Caco-2 (cell line): ENCODE measurements at places on chromosomes 11 and 22. TPM values are rescaled to one million over a fixed set of nuclear protein-coding genes. Genes with fewer than 3 reads are reported as not detected.

DNA sequence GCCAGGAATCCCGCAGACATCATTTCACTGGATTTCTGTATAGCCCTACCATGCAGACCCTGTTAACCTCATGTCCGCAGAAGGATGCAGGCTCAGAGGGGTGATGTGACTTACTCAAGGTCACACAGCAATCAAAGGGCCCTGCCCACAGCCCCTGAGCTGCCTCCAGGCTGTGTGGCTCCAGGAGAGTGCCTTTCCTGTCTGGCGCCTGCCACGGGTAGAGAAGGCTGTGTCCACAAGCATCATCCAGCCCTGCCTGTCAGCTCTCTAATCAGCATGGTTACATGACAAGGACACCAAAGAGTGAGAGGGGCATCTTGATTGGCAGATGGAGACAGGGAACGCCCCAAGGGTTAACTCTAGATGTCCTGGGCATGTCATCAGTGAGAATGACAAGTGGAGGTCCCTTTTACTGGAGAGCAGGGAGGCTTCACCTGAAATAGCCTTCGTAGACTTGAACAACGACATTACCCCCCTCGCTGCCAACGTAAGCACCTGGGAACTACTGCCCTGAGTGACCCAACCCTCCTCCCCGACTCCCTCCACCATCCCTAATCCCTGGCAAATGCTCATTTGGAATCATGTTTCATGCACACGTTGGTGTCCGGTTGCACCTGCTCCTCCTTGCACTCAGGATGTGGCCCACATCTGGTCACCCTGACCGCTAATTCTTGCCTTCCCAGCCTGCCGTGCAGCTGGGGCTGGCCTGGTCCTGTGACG lies 6.9 kb downstream of the FGF19 start:
- DNase-seq = no peak
- no peaks in the 10 kb centered on the region for H3K36me3 ChIP-seq
- H3K4me3 ChIP-seq = no peak overlapping the region
- peaks cover 9% of the 10 kb centered on the region for H3K4me1 ChIP-seq
- no peaks in the 10 kb centered on the region for H3K27me3 ChIP-seq
- H3K27ac ChIP-seq = no peak overlapping the region

GRCh38 chr11:118434553-118435289 lies 1.6 kb upstream of the KMT2A start:
- H3K36me3 ChIP-seq = no peaks in the 10 kb centered on the region
- peak overlapping the region; percentile 97 for H3K4me3 ChIP-seq
- H3K4me1 ChIP-seq = peaks cover 17% of the 10 kb centered on the region
- DNase-seq = peak; percentile 72
- H3K27me3 ChIP-seq = no peaks in the 10 kb centered on the region

DNA sequence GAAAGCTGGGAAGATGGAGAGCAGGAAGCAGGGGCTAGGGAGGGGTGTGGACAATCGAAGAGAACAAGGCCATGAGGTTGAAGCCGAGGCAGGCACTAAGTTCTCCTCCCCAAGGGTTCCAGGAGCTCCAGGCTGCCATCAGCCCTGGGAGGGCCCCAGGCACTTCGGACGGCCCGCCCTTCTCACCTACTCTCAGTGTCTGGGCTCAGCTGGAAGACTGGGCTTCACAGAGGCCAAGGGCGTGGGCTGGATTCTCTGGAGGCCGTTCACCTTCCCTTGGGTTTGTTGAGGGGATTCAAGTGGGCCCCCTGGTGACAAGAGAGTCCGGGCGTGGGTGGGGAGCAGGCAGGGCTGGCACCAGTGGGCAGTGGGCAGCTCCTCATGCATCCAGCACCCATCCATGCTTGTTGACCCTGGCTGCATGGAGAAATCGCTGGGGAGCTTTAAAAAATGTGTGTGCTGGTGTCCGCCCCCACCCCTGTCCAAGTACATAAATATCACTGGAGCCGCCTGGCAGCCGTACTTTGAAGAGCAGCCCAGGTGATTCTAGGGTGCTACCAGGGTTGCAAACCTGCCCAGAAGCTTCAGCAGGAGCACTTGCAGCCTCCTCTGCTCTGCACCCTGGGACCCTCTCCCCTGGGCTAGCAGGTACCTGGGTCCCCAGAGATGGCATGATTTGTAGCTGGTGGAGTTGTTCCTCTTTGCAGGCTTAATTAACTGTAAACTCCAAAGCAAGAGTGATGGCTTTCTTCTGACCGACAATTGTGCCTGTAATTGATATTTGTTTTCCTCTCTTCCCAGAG lies 74.3 kb downstream of the RTL6 start:
- no peaks in the 10 kb centered on the region for H3K27me3 ChIP-seq
- no peaks in the 10 kb centered on the region for H3K36me3 ChIP-seq
- H3K27ac ChIP-seq = no peak overlapping the region

MRPL40 gene
- total RNA-seq = 42.6 and 42.7 TPM in 2 replicates

DNA sequence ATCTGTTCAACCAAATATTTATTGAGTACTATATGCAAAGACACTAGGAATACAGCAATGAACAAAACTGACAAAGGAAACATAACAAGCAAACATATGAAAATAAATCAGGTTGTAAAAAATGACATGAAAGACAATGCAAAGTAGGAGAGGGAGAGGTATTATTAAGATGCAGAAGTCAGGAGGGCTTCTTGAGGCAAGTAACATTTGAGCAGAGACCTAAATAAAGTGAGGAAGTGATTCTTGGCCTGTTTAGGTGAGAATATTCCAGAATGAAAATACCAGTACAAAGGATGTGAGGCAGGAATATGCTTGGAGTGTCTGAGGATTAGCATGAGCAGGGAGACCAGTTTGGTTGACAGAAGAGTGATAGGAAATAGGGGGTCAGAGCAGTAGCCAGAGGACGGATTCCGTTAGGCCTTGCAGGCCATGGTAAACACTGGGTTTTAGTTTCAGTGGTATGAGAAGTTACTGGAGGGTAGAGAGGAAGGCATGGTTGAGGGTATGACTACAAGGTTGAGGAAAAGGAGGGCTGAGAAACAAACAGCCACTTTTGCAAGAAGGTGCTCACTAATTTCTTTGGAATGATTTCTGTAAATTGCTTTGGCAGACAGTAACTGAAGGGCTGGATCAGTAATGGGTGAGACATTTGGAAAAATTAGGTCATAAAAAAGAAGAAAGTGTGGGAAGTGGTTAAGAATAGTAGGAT lies 191.9 kb downstream of the SWAP70 start:
- peaks cover 55% of the 10 kb centered on the region for H3K4me1 ChIP-seq
- DNase-seq = no peak
- H3K4me3 ChIP-seq = no peak overlapping the region
- H3K27me3 ChIP-seq = no peaks in the 10 kb centered on the region

- H3K27me3 ChIP-seq = no peaks in the 10 kb centered on the region
- no peak for DNase-seq
- no peak overlapping the region for H3K4me3 ChIP-seq
- H3K36me3 ChIP-seq = no peaks in the 10 kb centered on the region; the same call in 1 of the 2 replicates
- H3K4me1 ChIP-seq = no peaks in the 10 kb centered on the region
Measured at GRCh38 chr22:40411506-40411861, 41.1 kb downstream of the SGSM3 start.

DNA sequence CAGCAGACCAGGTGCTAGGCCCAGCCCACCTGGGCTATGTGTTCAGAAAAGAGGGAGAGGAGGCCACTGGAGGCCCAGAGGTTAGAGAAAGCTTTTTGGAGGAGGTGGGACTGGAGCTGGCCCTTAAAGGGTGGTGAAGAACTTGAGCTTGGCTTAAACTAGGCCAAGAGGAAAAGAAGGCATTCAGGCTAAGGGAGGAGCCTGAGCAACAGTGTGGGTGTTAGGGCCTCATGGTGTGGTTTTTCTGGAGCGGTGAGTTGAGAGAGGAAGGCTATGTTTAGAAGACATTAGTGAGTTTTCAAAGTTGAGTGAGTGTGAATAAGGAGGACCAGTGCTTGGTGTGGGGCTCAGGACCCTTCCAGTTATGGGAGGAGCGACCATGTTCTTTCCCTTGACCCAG lies 6.2 kb downstream of the TAF6L start:
- H3K36me3 ChIP-seq = peaks cover 3% of the 10 kb centered on the region
- DNase-seq = no peak
- H3K27me3 ChIP-seq = no peaks in the 10 kb centered on the region
- H3K4me3 ChIP-seq = no peak overlapping the region
- H3K27ac ChIP-seq = no peak overlapping the region
- peaks cover under 1% of the 10 kb centered on the region; the same call in 1 of the 2 replicates for H3K4me1 ChIP-seq

- H3K4me1 ChIP-seq = peaks cover 30% of the 10 kb centered on the region
- H3K27me3 ChIP-seq = no peaks in the 10 kb centered on the region
- DNase-seq = peak; percentile 32
- no peaks in the 10 kb centered on the region for H3K36me3 ChIP-seq
Measured at GRCh38 chr11:73229896-73230875, 12.1 kb downstream of the P2RY2 start.

- H3K4me3 ChIP-seq = no peak overlapping the region
- H3K36me3 ChIP-seq = no peaks in the 10 kb centered on the region
- H3K27me3 ChIP-seq = no peaks in the 10 kb centered on the region
- peak; percentile 63 for DNase-seq
- no peaks in the 10 kb centered on the region for H3K4me1 ChIP-seq
- no peak overlapping the region for H3K27ac ChIP-seq
Measured at GRCh38 chr22:25362215-25362882, 142.9 kb downstream of the CRYBB2 start.

CREB3L1 gene
- total RNA-seq = 24.9 and 29.5 TPM in 2 replicates

GRCh38 chr11:120147950-120148270 lies 10.0 kb upstream of the TRIM29 start:
- H3K27me3 ChIP-seq = peaks cover 1% of the 10 kb centered on the region; the same call in 1 of the 2 replicates
- DNase-seq = no peak
- H3K4me3 ChIP-seq = no peak overlapping the region
- H3K27ac ChIP-seq = no peak overlapping the region
- no peaks in the 10 kb centered on the region for H3K36me3 ChIP-seq

DNA sequence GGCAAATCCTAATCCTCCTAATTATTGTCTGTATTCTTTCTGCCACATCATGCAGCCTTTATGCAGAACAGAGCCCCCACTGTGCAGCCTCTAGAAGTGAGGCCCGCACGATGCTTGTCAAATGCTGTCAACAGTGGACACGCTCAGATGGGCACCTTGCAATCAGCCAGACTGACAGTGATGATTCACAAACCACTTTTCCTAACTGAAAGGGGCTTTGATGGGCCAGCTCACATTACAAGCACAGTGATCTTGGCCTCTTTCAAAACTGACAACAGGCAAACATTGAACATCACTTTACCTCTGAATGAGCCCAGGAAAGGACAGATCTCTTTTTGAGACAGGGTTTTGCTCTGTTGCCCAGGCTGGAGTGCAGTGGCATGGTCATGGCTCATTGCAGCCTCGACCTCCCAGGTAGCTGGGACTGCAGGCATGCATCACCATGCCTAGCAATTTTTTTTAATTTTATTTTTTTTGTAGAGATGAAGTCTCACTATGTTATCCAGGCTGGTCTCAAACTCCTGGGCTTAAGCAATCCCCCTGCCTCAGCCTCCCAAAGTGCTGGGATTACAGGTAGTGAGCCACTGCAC lies 18.0 kb upstream of the E2F8 start:
- H3K27me3 ChIP-seq = no peaks in the 10 kb centered on the region
- DNase-seq = no peak

GRCh38 chr11:116422956-116423600 lies 349.7 kb downstream of the BUD13 start:
- no peak overlapping the region for H3K4me3 ChIP-seq
- no peaks in the 10 kb centered on the region for H3K36me3 ChIP-seq
- H3K27ac ChIP-seq = no peak overlapping the region
- H3K27me3 ChIP-seq = no peaks in the 10 kb centered on the region
- DNase-seq = peak; percentile 63
- peaks cover 18% of the 10 kb centered on the region for H3K4me1 ChIP-seq

DNA sequence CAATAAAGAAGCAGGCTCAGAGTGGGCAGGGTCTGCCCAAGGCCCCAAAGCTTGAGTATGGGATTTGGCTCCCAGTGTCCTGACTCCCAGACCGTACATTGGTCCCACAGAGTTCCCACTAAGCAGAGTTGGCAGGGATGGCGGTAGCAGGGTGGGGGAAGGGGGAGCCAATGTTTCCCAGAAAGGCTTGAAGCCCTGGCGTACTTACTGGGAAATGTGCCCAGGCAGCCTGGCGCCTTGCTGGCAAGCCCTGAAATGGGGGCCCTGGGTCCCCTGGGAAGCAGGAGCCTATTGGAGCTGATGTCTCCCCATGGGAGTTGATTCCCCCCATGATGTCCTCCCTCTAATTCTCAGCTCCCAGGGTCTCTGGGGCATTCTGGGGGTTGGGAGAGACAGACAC lies 9.3 kb downstream of the ARHGEF17 start:
- H3K4me3 ChIP-seq = no peak overlapping the region
- H3K4me1 ChIP-seq = peaks cover 30% of the 10 kb centered on the region
- H3K27me3 ChIP-seq = no peaks in the 10 kb centered on the region
- no peak overlapping the region for H3K27ac ChIP-seq
- no peak for DNase-seq

DNA sequence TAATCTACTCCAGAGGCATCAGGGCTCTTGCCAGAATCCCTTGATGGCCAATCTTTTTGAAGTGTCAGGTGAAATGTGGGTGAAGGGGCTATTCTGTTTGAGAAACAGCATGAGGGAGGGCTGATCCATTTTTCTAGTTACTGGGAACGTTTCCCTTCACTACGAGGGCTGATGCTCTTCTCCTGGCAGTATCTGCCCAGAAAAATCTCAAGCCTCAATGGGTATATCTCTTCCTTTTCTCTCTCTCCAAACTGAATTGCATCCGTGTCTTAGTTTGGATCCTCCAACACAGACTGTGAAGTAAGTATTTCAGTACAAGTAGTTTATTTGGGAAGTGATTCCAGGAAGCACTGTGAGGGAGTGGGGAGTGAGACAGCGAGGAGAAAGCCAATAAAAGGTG lies 113.0 kb upstream of the NAV2 start:
- H3K27ac ChIP-seq = no peak overlapping the region
- H3K27me3 ChIP-seq = no peaks in the 10 kb centered on the region; the same call in 1 of the 2 replicates
- H3K4me3 ChIP-seq = no peak overlapping the region
- no peaks in the 10 kb centered on the region for H3K4me1 ChIP-seq

DNA sequence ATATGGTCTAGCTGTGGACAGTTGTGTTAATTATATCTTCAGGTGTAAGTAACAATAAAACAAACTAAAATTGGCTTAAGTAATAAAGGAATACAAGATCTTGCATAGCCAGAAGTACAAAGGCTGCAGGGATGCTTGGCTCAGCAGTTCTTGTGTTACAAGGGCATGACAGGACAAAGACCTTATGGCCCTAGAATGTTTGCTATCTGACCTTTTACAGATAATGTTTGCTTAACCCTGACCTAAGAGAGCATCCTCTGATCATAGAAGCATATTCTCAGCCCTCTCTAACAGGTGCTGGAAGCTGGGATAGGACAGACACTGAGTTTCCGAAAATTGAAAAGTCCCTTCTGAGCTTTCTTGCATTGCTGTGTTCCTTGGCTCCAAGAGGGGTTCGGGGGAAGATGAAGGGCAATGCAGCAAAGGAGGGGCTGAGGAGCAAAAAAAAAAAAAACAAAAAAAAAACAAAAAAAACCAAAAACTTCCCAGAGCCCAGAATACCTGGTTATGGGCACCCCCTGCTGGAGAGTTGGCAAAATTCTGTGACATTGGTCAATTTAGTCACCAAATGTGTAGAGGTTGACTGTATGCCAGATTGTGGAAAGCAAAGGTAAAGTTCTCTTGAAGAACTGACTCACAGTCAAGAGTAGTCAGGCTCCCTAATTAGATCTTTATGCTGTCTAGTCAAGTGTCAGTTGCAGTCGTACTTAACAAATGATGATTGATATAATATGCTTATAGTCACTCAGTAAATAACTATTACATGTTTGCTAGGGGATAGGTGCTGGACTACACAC lies 10.4 kb upstream of the HIKESHI start:
- 0 out of 2 replicates have a peak, but pooled peaks cover 4% of the 10 kb centered on the region for H3K4me1 ChIP-seq
- peak; percentile 63 for DNase-seq
- H3K36me3 ChIP-seq = no peaks in the 10 kb centered on the region
- H3K4me3 ChIP-seq = no peak overlapping the region

SLC5A1 gene
- total RNA-seq = 0.23 and 0.81 TPM in 2 replicates
